Activated naive CD4-positive, alpha-beta T cell treated with anti-CD3 and anti-CD28 coated beads for 36 hours (primary cell): ENCODE measurements at places on chromosomes 3 and 15. TPM values are rescaled to one million over a fixed set of nuclear protein-coding genes. Genes with fewer than 3 reads are reported as not detected.

GRCh38 chr3:179898024-179898423 is 138.7 kb downstream of the PEX5L start:
- DNase-seq = peak; percentile 10
- H3K36me3 ChIP-seq = no peaks in the 10 kb centered on the region
- no peak overlapping the region for H3K4me3 ChIP-seq
- no peak overlapping the region for H3K27ac ChIP-seq

- H3K4me1 ChIP-seq = peaks cover 4% of the 10 kb centered on the region
- no peaks in the 10 kb centered on the region for H3K36me3 ChIP-seq
- DNase-seq = no peak
Measured at GRCh38 chr3:142098964-142099363, 50.4 kb downstream of the TFDP2 start.

GRCh38 chr3:117411971-117412370 is 702.4 kb downstream of the TUSC7 start:
- no peaks in the 10 kb centered on the region for H3K27me3 ChIP-seq
- no peak for DNase-seq
- no peak overlapping the region for H3K27ac ChIP-seq
- no peaks in the 10 kb centered on the region for H3K4me1 ChIP-seq
- no peak overlapping the region for H3K4me3 ChIP-seq
- no peaks in the 10 kb centered on the region for H3K36me3 ChIP-seq

GRCh38 chr3:25887907-25888306 is 98.0 kb downstream of the OXSM start:
- DNase-seq = no peak
- H3K36me3 ChIP-seq = no peaks in the 10 kb centered on the region
- H3K27ac ChIP-seq = no peak overlapping the region
- no peaks in the 10 kb centered on the region for H3K4me1 ChIP-seq

- no peaks in the 10 kb centered on the region for H3K36me3 ChIP-seq
- H3K27me3 ChIP-seq = no peaks in the 10 kb centered on the region
- no peak overlapping the region for H3K27ac ChIP-seq
Measured at GRCh38 chr3:148600902-148601765, 96.6 kb upstream of the AGTR1 start.

DNA sequence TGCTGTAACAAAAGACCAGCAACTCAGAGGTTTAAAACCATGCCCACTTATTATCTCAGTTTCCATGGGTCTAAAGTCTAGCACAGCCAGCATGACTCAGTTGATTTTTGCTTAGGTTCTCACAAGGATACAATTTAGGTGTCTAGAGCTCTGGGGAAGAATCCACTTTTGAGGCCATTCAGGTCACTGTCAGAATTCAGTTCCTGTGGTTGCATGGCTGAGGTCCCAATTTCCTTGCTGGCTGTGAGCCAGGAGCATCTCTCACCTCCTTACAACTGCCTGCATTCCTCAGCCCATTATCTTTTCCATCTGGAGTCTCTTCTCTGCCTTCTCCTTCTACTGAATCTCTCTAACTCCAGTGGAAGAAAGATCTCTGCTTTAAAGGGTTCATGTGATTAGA is 240.5 kb upstream of the CFAP20DC start:
- H3K36me3 ChIP-seq = peaks cover 3% of the 10 kb centered on the region
- H3K4me3 ChIP-seq = no peak overlapping the region
- DNase-seq = no peak
- H3K4me1 ChIP-seq = peaks cover 32% of the 10 kb centered on the region
- no peak overlapping the region for H3K27ac ChIP-seq
- H3K27me3 ChIP-seq = no peaks in the 10 kb centered on the region

DNA sequence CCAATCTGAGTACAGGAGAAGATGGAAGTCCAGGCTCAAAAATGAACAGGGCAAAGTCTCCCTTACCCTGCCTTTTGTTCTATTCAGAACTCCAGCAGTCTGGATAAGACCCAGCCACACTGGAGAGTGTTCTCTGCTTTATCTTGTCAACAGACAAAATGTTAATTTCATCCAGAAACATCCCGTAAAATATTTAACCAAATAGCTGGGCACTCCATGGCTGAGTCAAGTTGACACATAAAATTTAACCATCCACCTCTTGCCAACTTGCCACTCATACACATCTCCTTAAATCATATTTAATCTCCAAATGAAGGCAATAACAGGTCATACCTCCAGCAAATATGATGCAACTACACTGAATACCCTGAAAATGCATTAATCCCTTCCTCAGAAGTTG is 33.6 kb downstream of the MKRN3 start:
- H3K36me3 ChIP-seq = no peaks in the 10 kb centered on the region
- DNase-seq = no peak
- no peak overlapping the region for H3K27ac ChIP-seq
- H3K4me1 ChIP-seq = no peaks in the 10 kb centered on the region
- H3K27me3 ChIP-seq = no peaks in the 10 kb centered on the region
- no peak overlapping the region for H3K4me3 ChIP-seq

DNA sequence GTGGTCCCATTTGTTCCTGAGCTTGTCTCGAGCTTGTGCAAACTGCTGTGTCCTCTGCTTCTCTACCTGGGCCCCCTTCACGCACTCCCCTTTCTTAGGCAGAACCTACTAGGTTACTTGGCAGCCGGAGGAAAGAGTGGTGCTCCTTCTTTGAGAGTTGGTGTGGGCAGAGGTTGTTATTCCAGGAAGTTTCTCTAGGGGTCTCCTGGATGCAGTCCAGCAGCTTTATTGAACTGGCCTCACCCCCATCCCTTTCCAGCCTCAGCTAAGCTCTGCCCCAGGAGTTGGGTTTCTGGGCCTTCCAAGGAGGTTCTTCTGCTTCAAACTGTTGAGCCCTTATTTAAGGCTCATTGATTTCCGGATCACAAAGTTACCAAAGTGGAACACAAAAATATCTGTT is 103.2 kb downstream of the C3orf70 start:
- H3K27ac ChIP-seq = no peak overlapping the region
- no peaks in the 10 kb centered on the region for H3K4me1 ChIP-seq
- no peaks in the 10 kb centered on the region for H3K27me3 ChIP-seq
- DNase-seq = no peak
- H3K36me3 ChIP-seq = peaks cover 91% of the 10 kb centered on the region
- H3K4me3 ChIP-seq = no peak overlapping the region

DNA sequence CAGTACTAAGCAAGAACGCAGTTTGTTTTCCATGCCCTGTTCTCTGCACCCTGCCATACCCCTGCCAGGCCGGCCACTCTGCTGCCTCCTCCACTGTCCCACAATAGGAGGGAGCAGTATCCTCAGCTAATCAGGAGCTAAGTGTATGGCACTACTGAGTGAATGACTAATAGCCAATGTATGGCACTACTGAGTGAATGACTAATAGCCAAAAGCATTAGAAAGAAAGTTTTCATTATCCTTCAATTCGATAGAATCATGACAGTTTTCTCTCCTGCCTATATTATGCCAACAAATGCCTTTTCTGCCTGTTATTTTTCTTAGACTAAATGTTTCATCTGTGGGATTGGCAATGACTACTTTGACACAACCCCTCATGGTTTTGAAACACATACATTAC is 107.5 kb upstream of the CHRM5 start:
- H3K27ac ChIP-seq = no peak overlapping the region
- peaks cover 6% of the 10 kb centered on the region for H3K4me1 ChIP-seq
- DNase-seq = no peak
- H3K36me3 ChIP-seq = peaks cover 32% of the 10 kb centered on the region
- no peak overlapping the region for H3K4me3 ChIP-seq

- no peaks in the 10 kb centered on the region for H3K36me3 ChIP-seq
- peaks cover 42% of the 10 kb centered on the region for H3K27me3 ChIP-seq
- H3K27ac ChIP-seq = no peak overlapping the region
- H3K4me3 ChIP-seq = no peak overlapping the region
- DNase-seq = no peak
- H3K4me1 ChIP-seq = no peaks in the 10 kb centered on the region
Measured at GRCh38 chr3:190699776-190700175, 162.7 kb downstream of the GMNC start.

- no peak for DNase-seq
- H3K27me3 ChIP-seq = peaks cover 44% of the 10 kb centered on the region
- no peak overlapping the region for H3K4me3 ChIP-seq
- H3K36me3 ChIP-seq = no peaks in the 10 kb centered on the region
- H3K27ac ChIP-seq = no peak overlapping the region
Measured at GRCh38 chr15:63384906-63385305, 3.3 kb upstream of the CA12 start.

- no peak overlapping the region for H3K4me3 ChIP-seq
- H3K27me3 ChIP-seq = no peaks in the 10 kb centered on the region
- no peaks in the 10 kb centered on the region for H3K36me3 ChIP-seq
- DNase-seq = no peak
- no peak overlapping the region for H3K27ac ChIP-seq
- H3K4me1 ChIP-seq = peaks cover 7% of the 10 kb centered on the region
Measured at GRCh38 chr15:68347392-68347791, 69.8 kb downstream of the FEM1B start.

Gene ARHGAP11A
- total RNA-seq = 131 TPM

Gene GJD2
- total RNA-seq = not detected

Gene TEX55
- not detected for total RNA-seq
